ENCODE measurements at places on chromosomes 1 and 21. TPM values are rescaled to one million over a fixed set of nuclear protein-coding genes. Genes with fewer than 3 reads are reported as not detected.
A peak's percentile ranks its signal among the peaks of the same experiment; 100 is the strongest.

- DNase-seq = no peak
Measured at GRCh38 chr1:106768501-106768900, 288.0 kb upstream of the PRMT6 start.

DNA sequence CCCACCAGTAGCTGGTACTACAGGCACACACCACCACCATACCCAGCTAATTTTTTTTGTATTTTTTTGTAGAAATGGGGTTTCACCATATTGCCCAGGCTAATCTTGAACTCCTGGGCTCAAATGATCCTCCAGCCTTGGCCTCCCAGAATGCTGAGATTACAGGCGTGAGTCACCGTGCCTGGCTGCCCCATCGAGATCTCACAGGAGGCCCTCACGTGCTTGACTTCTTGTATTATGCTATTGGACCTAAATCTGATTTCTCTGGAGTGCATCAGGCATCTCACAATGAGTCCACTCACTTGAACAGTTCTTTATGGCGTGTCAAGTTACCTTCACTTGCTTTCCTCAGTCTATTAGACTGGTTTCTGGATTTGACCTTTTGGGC lies 9.3 kb upstream of the RSRP1 start:
- DNase-seq = no peak

DNA sequence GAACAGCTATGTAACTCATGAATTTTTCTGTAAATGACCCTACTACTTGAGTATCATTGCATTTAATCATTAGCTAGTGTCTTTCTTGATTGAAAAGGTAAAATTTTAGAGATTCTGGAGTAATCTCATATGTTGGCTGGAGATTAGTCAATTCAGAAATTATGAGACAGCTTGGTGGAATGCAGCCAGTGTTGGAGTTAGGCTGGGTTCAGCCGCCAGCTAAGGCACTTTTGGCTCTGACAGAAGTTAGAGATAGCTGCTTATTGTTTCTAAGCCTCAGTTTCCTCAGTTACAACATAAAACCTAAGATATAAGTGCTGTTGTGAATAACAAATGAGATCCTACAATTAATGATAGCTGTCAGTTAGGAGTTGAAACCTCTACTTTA lies 49.4 kb downstream of the TBCE start:
- DNase-seq = no peak

CXADR gene
- 103 TPM for total RNA-seq

GRCh38 chr1:109247401-109248365 lies 1.7 kb upstream of the CELSR2 start:
- DNase-seq = peak; percentile 72

NEGR1 gene
- total RNA-seq = 3.0 TPM

Data from suprapubic skin (tissue), 4 donors.